Mesangial cell (primary cell): ENCODE measurements at places on chromosomes 11 and 22. TPM values are rescaled to one million over a fixed set of nuclear protein-coding genes. Genes with fewer than 3 reads are reported as not detected.

IGLL5 gene
- total RNA-seq, result not detected in 2 replicates

SLC22A8 gene
- total RNA-seq, result not detected in 2 replicates

MMP3 gene
- total RNA-seq, result 1.0 TPM in 1 of 2 replicates, not detected in the other

OR6A2 gene
- not detected in 2 replicates for total RNA-seq

KDELR3 gene
- total RNA-seq, result 64.2 and 64.9 TPM in 2 replicates

GAB2 gene
- 6.3 and 10.1 TPM in 2 replicates for total RNA-seq

SIK2 gene
- 8.6 and 13.4 TPM in 2 replicates for total RNA-seq

PNPLA3 gene
- 5.7 and 6.4 TPM in 2 replicates for total RNA-seq

KIAA0930 gene
- 35.5 and 46.1 TPM in 2 replicates for total RNA-seq

RIMBP3C gene
- total RNA-seq, result 0.13 and 0.33 TPM in 2 replicates

TCF20 gene
- 24.4 and 24.6 TPM in 2 replicates for total RNA-seq

KRTAP5-9 gene
- 0.33 TPM in 1 of 2 replicates, not detected in the other for total RNA-seq

CPT1A gene
- 1.3 and 11.9 TPM in 2 replicates for total RNA-seq

CHRM1 gene
- not detected in 2 replicates for total RNA-seq

SAA2 gene
- total RNA-seq, result 0.81 TPM in 1 of 2 replicates, not detected in the other

SCN3B gene
- under 0.01 and 0.25 TPM in 2 replicates for total RNA-seq

MICAL2 gene
- total RNA-seq, result 217 and 266 TPM in 2 replicates

KDM4D gene
- total RNA-seq, result 1.8 TPM in 2 replicates

CFAP300 gene
- total RNA-seq, result 2.0 and 2.5 TPM in 2 replicates

HBD gene
- total RNA-seq, result not detected in 2 replicates

PATE4 gene
- not detected in 2 replicates for total RNA-seq

RIC3 gene
- total RNA-seq, result 0.38 TPM in 1 of 2 replicates, not detected in the other

ANO5 gene
- 0.76 and 0.98 TPM in 2 replicates for total RNA-seq

NELL1 gene
- not detected in 2 replicates for total RNA-seq

ENTHD1 gene
- not detected in 2 replicates for total RNA-seq

FERMT3 gene
- 1.0 and 2.1 TPM in 2 replicates for total RNA-seq

OR51B4 gene
- not detected in 2 replicates for total RNA-seq

GDPD4 gene
- not detected in 2 replicates for total RNA-seq

OR5P2 gene
- total RNA-seq, result not detected in 2 replicates

A4GALT gene
- 20.0 and 53.4 TPM in 2 replicates for total RNA-seq
